SK-N-DZ (cell line): ENCODE measurements at places on chromosomes 16 and 17.
A peak's percentile ranks its signal among the peaks of the same experiment; 100 is the strongest.

DNA sequence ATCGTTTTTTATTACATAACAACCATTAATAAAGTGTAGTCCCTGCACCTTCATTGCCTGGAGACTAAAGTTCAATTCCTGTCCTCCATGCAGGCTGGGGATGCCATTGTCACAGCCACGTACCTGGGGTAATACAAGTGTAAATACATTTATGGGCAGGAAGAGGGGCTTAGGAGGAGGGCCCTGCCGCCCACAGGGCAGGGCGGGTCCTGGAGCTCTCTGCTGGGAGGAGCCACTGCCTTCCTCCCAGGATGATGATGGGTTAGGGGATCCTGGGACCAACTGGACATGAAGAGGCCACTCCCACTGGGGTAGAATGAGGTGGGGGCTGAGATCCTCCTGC lies 44.1 kb upstream of the SLC38A10 start:
- no peak for DNase-seq

- DNase-seq = peak; percentile 93
Measured at GRCh38 chr17:60598001-60598736, 1.8 kb upstream of the PPM1D start.

- DNase-seq = no peak
Measured at GRCh38 chr17:27631411-27631760, 398 bp downstream of the LGALS9 start.

DNA sequence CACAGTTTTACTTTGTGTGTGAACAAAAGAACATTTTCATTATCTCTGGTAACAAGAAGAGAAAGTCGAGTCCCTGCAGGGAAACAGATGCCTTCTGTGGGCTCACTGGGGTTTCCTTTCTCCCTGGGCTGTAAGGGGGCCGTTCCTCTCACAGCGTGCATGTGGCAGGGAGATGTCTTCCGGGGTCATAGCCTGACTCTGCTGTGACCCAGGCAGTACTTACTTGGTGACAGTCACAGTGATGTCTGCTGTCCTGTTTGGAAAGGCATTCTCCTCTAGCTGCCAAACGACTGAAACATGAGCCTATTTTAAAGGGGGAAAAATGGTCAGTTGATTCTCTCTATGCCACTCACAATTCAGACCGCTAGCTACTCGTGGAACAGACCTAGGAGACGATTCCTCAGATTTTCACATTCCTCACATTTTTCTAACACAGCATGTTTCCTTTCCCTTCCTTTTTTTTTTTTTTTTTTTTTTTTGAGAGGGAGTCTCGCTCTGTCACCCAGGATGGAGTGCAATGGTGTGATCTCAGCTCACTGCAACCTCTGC lies 7.3 kb downstream of the HASPIN start:
- DNase-seq = no peak

DNA sequence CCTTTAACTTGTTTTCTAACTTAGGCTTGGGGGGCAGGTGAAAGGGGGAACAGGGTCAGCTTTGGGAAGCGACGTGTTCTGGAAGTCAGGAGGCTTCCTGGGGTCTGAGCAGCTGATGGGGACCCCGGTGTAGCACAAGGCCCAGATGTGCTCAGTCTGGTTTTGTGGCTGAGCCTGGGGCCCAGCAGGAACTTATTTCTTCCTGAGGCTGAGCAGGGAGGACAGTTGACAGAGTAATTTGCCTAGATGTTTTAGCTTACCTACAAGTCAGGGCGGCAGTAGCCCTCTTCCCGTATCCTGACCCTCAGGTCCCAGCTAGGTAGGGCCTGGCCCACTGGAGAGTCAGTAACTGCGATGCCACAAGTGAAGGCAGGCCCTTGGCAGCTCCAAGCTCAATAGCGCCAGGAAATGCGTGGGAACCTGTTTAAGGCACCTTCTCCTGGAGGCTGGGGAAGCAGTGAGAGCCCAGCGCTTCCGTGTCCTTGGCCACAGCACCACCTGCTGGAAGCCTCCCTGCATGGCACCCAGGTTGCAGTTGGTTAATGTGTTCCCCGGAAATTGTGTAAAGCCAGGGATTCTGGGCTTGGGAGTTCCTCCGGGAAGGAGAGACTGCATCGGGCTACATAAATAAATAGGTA lies 5.2 kb downstream of the CCR7 start:
- peak; percentile 88 for DNase-seq

- no peak for DNase-seq
Measured at GRCh38 chr16:85735225-85735635, 15.7 kb downstream of the C16orf74 start.

DNA sequence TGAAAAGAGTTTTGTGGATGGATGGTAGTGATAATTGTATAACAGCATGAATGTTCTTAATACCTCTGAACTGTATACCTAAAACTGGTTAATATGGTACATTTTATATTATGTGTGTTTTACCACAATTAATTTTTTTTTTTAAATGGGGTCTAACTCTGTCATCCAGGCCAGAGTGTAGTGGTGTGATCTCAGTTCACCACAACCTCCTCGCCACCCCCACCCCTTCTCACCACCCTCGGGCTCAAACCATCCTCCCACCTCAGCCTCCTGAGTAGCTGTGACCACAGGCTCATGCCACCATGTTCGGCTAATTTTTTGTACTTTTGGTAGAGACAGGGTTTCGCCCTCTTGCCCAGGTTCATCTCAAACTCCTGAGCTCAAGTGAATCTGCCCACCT lies 123.2 kb downstream of the CDRT15L2 start:
- DNase-seq = no peak

- no peak for DNase-seq
Measured at GRCh38 chr17:41404024-41404671, 6.7 kb upstream of the KRT31 start.

DNA sequence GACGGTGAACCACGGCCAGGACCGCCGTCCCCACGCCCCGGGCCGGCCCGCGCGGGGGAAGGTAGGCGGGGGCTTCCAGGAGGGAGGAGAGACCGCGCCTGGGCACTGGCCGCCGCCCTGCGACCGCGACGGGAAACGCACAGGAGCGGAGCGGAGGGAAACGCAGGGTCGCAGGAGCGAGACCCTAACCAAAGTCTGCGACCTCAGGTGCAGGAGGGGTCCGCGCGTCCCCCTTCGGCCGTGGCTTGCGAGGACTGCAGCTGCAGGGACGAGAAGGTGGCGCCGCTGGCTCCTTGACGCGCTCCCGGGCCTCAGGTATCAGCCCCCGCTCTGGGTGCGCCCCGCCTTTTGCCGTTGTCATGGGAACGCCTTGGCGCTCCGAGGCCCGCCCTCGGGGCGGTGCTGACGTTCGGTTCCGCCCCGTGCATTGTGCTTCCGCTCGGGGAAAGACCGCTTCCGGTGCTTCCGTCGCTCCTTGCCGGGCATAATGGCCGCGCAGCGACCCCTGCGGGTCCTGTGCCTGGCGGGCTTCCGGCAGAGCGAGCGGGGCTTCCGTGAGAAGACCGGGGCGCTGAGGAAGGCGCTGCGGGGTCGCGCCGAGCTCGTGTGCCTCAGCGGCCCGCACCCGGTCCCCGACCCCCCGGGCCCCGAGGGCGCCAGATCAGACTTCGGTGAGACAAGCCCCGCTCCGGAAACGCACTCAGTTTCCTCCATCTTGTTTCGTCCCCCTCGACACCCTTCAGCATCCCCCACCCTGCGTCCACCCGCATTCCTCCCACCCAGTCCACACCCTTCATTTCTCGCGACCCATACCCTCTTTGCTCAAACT lies at the start of gene OVCA2:
OVCA2 (plus strand) TSS at position 462 of the 829 bp plus-strand sequence; CDS start at position 488, 26 bp downstream.
- peak; percentile 96 for DNase-seq

GRCh38 chr17:731644-732066 lies 741 bp upstream of the TLCD3A start:
- no peak for DNase-seq

- peak; percentile 43 for DNase-seq
Measured at GRCh38 chr16:70380248-70380918, 33.7 kb downstream of the DDX19A start.

DNA sequence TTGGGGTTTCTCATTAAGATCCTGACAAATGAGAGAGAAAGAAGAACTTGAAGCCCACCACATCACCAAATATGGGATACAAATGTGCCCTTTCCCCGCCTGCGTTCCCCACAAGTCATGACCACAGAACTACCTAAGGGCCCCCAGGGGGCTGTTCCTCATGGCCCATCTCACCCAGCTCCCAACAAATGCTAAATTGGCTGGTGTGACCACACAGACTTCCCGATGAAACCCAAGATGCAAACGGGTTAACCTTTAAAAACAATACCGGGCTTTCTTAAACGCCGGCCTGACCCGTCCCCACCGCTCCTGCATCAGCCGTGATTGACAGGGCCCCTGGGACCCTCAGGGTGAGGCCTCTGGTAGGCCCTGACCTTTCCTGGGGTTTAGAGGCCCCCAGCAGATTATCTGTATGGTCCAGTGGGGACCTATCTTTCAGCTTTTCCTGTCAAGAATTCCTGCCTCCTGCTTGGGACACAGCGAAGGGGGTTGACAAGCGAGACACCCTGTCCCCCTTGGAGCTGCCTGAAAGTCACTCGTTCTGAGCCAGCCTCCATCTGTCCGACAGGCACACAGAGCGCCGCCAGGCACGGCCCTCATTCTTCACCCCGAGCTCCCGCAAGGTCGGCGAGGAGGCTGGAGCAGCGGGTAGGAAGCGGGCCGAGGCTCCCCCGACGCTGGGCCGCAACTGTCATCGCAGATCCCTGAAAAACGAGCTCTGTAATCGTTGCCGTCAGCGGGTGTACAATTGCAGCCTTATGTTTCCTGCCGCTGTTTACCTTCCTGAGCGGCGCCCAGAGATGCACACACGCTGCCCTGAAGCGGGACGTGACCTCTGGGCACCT lies 300.1 kb downstream of the FOXL1 start:
- DNase-seq = no peak

DNA sequence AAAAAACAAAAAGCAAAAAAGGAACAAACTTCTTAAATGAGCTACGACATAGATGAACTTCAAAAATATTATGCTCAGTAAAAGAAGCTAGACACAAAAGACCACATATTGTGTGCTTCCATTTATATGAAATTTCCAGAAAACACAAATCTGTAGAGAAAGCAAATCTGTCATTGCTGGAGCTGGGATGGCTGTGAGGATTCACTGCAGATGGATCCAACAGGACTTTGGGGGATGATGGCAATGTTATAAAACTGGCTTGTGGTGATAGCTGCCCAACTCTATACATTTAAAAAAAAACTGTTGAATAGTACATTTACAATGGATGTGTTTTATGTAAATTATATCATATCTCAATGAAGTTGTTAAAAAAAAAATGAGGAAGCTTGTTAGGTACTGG lies 52.6 kb upstream of the MAP3K14 start:
- no peak for DNase-seq

DNA sequence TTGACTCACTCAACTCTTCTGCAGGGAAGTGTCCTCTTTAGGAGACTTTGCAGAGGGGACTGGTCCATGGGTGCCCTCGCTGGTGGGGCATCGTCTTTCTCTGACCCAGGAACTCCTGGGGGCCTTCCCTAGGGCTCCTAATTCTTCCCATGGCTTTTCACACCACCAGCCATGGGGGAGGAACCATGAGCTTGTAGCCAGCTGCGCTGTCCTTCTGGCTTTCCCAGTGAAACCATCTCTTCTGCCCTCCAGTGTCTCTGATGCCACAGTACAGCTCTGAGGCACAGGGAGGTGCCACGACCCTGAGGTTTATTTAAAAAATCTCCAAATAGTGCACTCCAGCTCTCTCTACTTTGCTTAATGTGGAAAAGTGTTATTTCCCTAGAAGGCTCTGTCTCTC lies 78.6 kb downstream of the SDR42E1 start:
- no peak for DNase-seq

GRCh38 chr16:14051103-14051729 lies 19.9 kb upstream of the MRTFB start:
- DNase-seq = no peak

DNA sequence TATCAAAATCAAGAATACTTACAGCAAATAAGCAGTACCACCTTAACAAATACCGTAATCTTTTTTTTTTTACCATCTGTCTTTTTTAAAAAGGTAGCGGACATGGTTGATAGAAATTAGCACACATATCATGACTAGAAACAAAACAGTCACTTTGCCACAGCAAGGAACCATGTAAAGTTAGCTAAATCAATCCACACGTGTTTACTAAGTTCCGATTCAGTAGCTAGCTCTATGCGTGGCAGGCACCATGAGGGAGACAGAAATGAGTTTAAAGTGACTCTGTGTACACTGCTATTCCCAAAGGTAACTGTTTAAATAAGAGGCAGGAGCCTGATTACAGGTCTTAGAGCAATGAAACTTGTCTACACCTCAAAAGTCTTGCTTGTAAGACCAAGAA lies 108.6 kb downstream of the XYLT1 start:
- DNase-seq = no peak

- no peak for DNase-seq
Measured at GRCh38 chr17:4974115-4974670, 6.6 kb upstream of the SPAG7 start.

GRCh38 chr17:70622368-70623260 lies 453.3 kb downstream of the KCNJ2 start:
- DNase-seq = peak; percentile 24

- no peak for DNase-seq
Measured at GRCh38 chr17:62562656-62563055, 64.8 kb upstream of the MRC2 start.

- DNase-seq = no peak
Measured at GRCh38 chr17:81582341-81582740, 30.2 kb upstream of the FAAP100 start.

DNA sequence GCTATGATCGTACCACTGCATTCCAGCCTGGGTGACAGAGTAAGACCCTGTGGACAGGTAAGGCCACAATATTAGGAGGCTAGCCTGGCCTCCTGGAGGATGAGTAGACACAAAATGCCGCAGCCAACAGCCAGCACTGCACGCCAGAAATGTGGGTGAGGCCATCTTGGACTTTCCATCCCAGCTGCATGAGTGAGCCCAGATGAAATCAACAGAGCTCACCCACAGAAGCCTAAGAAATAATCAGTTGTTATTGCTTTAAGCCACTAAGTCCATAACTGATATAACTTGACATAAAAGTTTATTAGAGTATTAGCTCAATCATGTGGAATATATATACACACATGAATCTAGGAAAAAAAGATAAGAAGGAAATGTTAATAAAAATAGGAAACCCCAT lies 101.7 kb downstream of the CDYL2 start:
- no peak for DNase-seq

GRCh38 chr16:88570691-88571092 lies 489 bp downstream of the ZC3H18 start:
- no peak for DNase-seq
